ENCODE measurements at places on chromosomes 13 and 19.

DNA sequence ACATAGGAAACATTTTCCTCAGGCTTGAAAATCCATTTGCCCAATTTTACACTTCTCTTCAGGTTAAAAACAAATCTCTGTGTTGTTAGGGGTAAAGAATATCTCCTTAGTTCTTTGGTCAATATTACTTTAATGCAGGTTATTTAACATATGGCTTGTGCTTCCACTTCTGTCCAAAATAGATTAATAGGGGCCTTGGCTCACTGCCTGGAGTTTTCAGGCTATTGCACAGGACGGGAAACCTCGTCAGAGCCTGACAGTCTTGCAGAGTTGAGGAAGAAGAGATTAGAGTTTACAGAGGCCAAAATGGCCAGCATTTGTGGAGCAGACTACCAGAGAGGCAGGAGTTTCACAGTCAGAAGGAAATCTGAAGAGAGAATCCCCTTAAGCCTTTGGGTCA lies 863.9 kb upstream of the GPC6 start:
- DNase-seq = no peak

- no peak for DNase-seq
Measured at GRCh38 chr19:42017040-42017439, 23.0 kb upstream of the ATP1A3 start.

DNA sequence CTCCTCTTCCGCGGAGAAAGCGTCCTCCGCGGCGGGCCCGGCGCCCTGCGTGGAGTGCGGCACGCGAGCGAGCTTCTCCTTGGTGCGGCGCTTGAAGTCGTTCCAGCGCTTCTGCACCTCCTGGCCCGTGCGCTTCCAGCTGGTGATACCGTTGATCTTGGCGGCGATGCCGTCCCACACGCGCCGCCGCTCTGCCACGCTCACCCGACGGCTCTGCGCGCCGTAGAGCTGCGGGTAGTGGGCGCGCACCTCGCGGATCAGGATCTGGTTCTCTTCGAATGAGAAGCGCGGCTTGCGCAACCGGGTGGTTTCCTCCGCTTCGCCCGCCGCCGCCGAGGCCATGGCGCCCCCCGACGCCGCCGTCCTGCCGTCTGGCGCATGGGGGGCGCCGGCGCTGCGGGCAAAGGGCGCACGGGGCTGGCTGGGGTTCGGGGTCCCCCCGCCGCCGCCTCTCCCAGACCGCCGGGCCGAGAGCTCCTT lies 941 bp downstream of the MYPOP start:
- no peak for DNase-seq

DNA sequence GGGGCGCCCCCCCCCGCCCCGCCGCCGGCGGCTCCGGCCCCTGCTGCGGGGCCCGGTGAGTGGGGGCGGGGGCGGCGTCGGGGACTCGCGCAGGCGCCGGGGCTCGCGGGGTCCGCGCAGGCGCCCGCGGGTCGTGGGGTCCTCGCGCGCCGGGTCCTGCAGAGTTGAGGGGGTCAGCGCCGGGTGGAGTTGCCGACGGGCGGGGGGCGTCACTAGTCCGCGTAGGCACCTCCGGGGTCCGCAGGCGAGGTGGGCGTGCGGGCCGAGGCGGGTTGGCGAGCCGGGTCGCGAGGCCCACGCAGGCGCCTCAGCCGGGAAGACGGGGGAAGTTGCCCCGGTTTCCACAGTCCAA lies 365 bp downstream of the PPP6R1 start:
- peak; percentile 47 for DNase-seq

- DNase-seq = no peak
Measured at GRCh38 chr13:33497146-33497845, 211.7 kb upstream of the STARD13 start.

DNA sequence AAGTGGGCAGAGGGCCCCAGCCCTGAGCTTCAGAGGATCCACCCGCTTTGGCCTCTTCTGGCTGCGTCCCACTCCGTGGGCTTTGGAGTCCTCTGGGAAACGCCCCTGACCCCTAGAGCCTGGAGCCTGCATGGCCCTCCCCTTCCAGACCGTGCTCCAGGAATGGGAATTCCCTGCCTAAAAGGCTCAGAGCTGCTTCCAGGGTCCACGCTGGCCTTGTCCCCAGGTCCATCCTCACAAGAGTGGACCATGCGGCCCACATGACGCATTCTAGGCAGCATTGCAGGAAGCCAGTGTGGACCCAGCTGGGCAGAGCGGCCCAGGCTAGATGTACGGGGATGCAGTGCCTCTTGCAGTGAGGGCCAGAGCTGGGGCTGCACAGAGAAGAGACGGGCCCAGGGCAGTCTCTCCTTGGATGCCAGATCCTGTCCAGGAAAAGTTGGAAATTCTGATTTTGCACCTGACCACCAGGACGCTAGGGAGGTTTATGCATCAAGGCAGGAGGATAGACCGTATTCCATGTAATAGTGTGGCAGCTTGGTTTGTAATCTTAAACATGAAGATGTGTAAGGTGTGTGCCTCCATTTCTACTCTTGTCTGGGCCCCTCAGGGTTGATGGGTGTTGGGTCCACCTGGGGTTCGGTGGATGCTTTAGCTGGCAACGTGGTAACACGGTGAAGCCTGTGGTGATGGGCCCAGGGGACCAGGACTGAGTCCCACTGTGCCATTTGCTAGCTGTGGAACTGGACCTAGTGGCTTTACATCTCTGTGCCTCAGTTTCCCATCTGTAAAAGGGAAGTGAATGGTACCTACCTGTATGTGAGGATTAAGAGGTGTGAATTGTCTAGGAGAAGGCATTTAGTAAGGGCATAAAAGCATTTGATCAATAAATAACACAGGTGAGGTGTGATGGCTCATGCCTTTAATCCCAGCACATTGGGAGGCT lies 14.8 kb upstream of the FXYD3 start:
- DNase-seq = no peak

- no peak for DNase-seq
Measured at GRCh38 chr19:30667746-30668145, 295.6 kb downstream of the ZNF536 start.

DNA sequence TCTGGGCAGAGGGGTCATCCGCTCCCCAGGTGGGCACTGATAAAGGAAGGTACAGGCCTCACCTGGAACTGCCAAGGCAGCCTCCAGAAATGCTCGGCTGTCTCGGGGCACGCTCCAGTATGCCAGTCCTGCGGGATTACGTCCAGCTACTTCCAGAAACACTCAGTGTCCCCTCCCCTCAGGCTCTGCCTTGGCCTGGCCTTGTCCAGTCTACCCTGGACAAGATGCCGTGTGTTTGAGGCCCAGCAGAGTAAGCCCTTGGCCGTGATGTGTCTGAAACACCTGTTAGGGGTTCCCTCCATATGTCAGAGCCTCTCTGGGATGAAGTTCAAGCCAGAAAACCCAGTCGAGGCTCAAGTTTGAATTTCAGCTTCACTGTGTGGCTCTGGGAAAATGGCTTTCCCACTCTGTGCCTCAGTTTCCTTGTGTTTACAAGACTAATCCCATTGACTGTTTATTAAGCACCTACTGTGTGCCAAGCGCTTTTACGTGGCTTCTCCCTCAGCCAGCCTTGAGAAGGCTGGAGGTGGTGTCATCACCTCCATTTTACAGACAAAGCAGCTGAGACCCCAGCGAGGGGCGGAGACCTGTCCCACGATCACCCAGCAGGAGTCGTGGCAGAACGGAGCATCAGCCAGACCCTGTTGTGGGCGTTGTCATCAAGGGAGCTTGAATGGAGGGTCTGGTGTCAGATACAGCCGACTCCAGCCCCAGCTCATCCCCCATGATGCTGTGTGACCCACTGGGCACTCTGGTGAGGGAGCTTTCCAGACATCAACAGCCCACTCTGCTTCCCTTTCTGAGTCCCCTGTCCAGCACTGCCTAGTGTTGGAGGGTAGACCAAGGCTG lies 2.0 kb upstream of the PIK3R2 start:
- no peak for DNase-seq

GRCh38 chr13:31556376-31556775 lies 182.9 kb upstream of the RXFP2 start:
- DNase-seq = no peak

DNA sequence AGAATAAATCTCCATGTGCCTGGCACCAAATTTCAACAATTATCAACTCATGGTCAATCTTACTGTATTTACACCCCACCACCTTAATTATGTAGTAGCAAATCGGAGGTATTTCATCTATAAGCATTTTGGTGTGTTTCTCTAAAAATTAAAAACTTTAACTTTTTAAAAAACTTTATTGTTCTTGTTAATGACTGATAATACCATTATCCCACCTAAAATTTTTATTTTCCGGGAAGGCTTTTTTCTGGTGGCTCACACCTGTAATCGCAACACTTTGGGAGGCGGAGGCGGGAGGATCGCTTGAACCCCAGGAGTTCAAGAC lies 453 bp upstream of the PDCD2L start:
- DNase-seq = no peak

GRCh38 chr13:96984051-96984508 lies 10.2 kb downstream of the OXGR1 start:
- no peak for DNase-seq
